ENCODE measurements at places on chromosomes 13 and 19.

DNA sequence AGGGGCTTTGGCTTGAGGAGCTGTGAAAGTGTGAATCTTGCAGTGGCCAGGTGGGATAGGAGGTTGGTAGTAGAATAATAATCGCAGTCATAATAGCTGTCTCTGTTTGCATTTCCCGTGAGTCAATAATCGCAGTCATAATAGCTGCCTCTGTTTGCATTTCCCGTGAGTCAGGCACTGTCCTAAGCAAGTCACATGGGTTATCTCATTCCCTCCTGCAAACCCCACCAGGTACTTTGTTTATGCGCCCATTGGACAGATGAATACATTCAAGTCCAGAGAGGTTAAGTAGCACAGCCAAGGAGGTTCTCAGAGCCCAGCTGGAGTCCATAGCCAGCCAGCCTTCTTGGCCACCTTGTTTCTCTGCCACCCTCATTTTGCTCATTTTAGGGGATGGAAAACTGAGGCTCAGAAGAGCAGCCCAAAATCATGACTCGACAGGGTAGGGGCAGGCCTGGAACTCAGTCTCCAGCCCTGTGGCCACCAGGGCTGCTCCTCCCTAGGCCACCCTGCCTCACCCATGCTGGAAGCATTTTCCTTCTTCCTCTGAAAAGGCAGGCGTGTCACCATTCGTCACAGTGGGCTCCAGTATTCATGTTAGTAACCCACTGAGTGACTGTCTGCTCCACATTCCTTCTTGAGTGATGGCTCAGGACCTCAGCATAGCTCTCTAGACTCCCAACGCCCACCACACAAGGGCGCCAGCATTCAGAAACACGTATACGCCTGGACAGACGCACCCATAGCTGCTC lies 206.2 kb downstream of the URI1 start:
- no peak for DNase-seq

GRCh38 chr13:81771951-81772350 lies 1431.0 kb upstream of the SPRY2 start:
- no peak for DNase-seq

- DNase-seq = no peak
Observed at GRCh38 chr13:77360032-77360685, 33.3 kb upstream of the MYCBP2 start.

DNA sequence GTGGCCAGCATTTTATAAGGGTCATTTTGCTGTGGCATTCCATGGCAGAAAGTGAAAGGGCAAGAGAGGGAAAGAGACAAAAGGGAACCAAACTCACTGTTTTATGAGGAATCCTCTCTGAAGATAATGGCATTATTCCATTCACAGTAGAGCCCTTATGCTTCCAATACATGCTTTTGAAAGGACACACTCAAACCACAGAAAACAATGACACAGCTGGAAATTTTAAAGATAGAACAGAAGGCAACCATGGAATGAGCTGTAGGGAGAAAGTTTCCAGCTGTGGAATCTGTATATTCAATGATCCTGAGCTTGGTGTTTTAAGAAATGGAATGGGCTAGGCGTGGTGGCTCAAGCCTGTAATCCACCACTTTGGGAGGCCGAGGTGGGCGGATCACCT lies 677.4 kb downstream of the SLITRK1 start:
- DNase-seq = no peak

- no peak for DNase-seq
Observed at GRCh38 chr19:6491802-6492592, 10.1 kb downstream of the TUBB4A start.

- no peak for DNase-seq
Observed at GRCh38 chr13:95624020-95624419, 20.5 kb downstream of the DZIP1 start.

GRCh38 chr13:94660695-94661326 lies 51.5 kb downstream of the SOX21 start:
- no peak for DNase-seq

- no peak for DNase-seq
Observed at GRCh38 chr13:32845952-32846950, 170.0 kb upstream of the KL start.

DNA sequence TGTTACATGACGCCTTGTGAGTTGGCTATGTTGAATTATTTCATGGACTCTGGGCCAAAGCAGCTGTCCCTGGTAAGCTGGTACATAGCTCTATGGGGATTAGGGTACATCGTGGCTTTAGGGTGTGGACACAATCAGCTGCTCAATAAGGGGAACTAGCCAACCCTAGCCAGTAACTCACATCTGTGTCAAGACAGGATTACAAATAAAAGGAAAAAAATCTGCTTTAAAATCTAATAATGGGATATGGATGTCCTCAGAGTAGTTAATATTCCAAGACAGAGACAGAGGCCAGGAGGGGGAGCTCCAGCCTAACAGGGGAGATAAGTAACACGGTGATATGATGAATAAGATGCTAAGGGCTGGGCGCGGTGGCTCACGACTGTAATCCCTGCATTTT lies 21.1 kb upstream of the ZNF766 start:
- no peak for DNase-seq

DNA sequence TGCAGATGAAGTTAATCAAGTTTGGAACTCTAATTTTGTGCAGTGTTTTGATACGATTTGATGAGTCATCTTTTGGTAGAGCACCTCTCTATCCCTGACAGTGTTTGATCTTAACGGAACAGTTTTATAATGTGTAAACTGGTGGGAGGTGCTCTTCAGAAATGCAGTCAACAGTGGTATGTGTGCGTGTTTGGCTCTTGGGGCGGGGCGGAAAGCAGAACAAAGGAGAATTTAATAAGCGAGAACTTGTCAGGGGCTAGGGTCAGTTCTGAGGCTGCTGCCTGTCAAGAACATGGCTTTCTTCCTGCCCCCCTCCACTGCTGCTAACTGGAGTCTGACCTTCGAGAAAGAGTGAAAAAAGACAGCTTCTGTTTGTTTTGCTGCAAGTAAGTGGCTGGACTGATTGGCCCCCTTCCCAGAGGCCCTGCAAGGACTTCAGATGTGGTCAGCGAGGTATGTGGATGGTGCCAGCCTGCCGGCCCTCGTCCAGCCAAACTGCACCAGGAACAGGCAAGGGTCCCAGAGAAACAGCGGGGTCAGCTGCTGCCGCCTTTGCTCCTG lies 40.8 kb downstream of the BBC3 start:
- peak; percentile 47 for DNase-seq

DNA sequence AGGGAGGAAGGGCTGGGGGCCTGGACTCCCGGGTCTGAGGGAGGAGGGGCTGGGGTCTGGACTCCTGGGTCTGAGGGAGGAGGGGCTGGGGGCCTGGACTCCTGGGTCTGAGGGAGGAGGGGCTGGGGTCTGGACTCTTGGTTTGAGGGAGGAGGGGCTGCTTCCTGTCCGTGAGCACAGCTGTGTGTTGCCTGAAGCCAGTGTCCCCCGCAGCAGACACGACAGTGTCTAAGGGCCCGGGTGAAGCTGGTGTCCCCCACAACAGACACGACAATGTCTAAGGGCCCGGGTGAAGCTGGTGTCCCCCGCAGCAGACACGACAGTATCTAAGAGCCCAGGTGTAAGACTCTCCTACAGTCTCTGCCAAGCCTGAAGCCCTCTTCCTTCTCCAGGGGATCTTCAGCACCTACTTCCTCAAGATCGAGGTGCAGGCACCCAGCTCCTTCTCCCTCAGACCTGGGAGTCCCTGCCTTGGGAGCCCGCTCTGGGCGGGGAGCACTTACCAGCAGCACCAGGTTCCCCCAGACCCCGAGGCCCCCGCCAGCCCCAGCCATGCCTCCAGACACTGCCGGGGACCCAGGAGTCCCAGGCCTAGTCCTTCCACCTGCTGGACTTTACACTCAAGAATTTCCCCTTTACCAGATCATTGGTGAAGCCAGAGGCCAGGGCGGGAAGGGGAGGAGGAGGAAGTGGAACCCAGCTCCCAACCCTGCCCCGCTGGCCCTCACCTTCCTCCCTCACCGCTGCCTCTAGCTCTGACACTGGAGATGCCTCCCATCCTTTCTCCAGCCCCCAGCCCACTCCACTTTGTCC lies at the start of gene PTPRH:
Gene PTPRH (minus strand): TSS at position 622 of the 813 bp plus-strand sequence. CDS start 68 bp downstream, at position 554.
- DNase-seq = no peak

DNA sequence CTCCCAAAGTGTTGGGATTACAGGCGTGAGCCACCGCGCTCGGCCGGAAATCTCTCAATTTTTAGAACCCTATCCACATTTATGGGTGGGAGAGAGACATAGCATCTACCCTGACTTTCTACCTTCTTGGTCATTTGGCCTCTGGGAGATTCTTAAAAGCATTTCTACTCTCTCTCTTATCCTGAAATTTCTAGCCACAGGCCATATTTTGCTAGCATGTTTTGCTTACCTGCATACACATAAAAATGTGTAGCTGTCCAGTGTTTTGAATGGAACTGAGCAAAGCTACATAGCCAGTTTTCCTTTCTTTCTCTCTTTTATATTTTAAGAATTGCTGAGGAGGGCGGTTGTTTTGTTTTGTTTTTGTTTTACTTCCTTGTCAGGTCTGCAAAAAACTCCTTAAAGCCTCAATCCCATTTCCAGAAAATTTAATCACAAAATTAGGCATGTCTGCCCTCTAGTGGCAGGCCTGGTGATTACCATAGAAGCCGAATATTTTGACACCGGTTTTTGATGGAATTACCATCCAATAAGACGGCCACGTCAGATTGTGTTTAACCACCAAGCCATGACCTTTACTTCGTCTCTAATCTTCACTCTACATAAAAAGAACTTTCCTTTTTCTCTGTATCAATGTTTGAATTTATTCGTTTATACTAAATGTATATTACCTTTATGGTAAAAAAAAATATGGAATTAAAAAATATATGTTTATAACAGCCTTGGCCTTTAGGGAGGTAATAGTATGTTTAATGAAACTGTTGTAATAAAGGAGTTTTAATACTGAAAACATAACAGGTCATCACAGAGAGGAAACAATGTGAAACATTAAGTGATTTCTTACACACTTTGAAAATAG lies 34.4 kb upstream of the OXGR1 start:
- DNase-seq = peak; percentile 35

DNA sequence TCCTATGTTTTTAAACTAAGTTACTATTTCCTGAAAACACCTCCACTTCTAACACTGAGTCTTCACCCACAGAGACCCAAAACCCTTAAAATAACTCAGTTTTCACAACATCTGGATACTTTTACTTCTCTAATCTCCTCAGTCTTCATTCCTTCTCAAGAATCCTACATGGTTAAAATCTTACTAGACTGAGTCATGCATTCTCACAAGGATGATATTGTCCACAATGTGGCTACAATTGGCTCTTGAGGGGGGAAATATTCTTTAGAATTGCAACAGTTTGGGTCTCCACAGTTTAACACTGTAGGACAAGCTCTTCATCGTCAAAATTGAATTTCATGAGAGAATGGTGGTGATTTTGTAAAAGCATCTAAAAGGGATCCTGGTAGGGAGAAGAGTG lies 397.1 kb downstream of the SLITRK5 start:
- no peak for DNase-seq

- no peak for DNase-seq
Observed at GRCh38 chr19:16018801-16019551, 57.3 kb upstream of the TPM4 start.

- no peak for DNase-seq
Observed at GRCh38 chr19:15614507-15615379, at the start of gene CYP4F8. TSS of gene CYP4F8 (plus strand) at chr19:15615218. CDS start at chr19:15615617, 399 bp downstream.

GRCh38 chr19:35760711-35761349 lies 2.9 kb downstream of the PROSER3 start:
- DNase-seq = no peak

- peak; percentile 85 for DNase-seq
Observed at GRCh38 chr19:55301459-55302317, 17.9 kb downstream of the BRSK1 start.

- peak; percentile 88 for DNase-seq
Observed at GRCh38 chr19:43983912-43984686, at the start of gene ZNF155. TSS of gene ZNF155 (plus strand) at chr19:43984188. CDS start at chr19:43988544, 4,356 bp downstream.

DNA sequence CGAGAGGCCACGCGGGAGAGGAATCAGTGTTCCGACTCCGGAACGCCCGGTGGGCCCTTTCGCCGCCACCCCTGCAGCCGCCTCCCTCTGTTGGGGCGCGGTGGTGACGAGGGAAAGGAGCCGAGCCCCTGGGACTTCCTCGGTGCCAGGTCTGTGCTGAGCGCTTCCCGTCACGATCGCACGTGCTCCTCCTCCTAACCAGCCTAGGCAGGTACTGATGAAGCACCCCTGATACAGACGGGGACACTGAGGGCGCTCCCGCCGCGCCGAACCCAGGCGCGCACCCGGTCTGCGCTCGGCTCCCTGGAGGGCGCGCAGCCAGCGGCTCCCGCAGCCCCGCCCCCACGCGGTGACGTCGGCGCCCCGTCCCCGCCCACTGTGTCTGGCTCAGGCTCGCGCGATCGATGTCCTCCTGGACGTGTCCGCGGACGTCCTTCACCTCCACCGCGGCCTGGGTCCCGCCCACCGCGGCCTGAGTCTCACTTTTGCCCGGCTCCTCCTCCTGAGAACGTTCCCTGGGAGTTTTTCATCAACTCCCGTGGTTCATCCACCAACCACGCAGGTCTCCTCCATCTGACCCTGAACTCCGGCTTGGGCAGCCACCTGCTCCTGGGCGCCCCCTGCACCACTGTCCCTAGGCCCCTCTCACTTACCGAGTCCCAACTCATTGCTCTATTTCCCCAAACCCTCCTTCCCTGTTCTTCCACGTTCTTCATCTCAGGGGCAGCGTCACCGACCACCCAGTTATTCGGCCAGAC lies 2.6 kb upstream of the KLK15 start:
- DNase-seq = no peak

- DNase-seq = no peak
Observed at GRCh38 chr19:1762243-1763117, 9.2 kb downstream of the ONECUT3 start.

GRCh38 chr13:30739761-30740642 lies 4.7 kb downstream of the ALOX5AP start:
- DNase-seq = no peak

DNA sequence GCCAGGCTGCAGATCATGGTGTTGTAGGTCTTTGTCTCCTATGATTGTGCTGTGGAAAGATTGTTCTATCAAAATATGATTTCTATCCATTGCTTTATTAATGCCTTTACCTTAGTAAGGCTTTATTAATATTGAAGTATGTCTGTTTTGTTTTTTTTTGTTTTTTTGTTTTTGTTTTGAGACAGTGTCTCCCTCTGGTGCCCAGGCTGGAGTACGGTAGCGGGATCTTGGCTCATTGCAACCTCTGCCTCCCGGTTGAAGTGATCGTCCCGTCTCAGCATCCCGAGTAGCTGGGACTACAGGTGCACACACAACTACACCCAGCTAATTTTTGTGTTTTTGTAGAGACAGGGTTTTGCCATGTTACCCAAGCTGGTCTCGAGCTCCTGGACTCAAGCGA lies 7.7 kb downstream of the IRGC start:
- no peak for DNase-seq

DNA sequence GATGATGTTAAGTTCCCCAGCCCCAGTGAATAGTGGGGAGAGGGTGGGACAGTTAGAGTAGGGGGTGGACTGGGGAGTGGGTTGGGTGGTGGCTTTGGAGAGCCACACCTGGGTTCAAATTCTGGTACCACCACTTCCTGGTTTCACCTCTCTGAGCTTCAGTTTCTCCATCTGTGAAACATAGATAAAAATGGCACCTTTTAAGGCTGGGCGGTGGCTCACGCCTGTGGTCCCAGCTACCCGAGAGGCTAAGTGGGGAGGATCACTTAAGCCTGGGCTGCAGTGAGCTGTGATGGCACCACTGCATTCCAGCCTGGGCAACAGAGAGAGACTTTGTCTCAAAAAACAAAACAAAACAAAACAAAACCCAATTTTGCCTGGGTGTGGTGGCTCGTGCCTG lies 5.9 kb downstream of the VAV1 start:
- no peak for DNase-seq

GRCh38 chr19:15234431-15235130 lies 2.3 kb upstream of the EPHX3 start:
- DNase-seq = no peak

- DNase-seq = no peak
Observed at GRCh38 chr19:34540811-34541557, 59.4 kb downstream of the WTIP start.

GRCh38 chr19:29704562-29705558 lies 10.2 kb downstream of the C19orf12 start:
- DNase-seq = no peak
